ENCODE measurements at places on chromosomes 12 and 14. TPM values are rescaled to one million over a fixed set of nuclear protein-coding genes. Genes with fewer than 3 reads are reported as not detected.

- DNase-seq = no peak
- H3K36me3 ChIP-seq = peaks cover 29% of the 10 kb centered on the region
- H3K27ac ChIP-seq = no peak overlapping the region
- no peaks in the 10 kb centered on the region for H3K27me3 ChIP-seq
Measured at GRCh38 chr12:12157424-12157823, 86.7 kb downstream of the BCL2L14 start.

GRCh38 chr12:75315518-75315917, 14.6 kb downstream of the CAPS2 start:
- H3K4me1 ChIP-seq = no peaks in the 10 kb centered on the region
- no peaks in the 10 kb centered on the region for H3K36me3 ChIP-seq
- no peak overlapping the region for H3K27ac ChIP-seq
- H3K4me3 ChIP-seq = no peak overlapping the region

DNA sequence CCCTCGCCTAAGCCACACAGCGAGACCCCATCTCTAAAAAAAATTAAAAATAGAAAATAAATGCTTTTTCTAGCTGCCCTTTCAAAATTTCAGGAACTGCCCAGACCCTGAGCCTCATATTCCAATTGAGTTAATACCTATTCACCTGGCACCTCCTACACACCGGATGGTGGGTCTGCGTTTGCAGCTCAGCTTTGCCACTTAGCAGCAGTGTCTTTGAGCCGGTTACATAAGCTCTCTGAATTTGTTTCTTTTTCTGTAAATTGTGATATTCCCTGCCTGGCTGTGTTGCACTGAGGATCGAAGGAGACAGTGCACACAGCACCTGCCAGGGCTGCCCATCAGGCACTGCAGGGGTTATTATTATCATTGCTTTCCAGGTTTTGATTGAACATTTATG, 125.6 kb downstream of the EML1 start:
- no peak overlapping the region for H3K4me3 ChIP-seq
- no peak for DNase-seq
- no peaks in the 10 kb centered on the region for H3K36me3 ChIP-seq
- no peaks in the 10 kb centered on the region for H3K4me1 ChIP-seq
- H3K27me3 ChIP-seq = no peaks in the 10 kb centered on the region
- no peak overlapping the region for H3K27ac ChIP-seq

MEG3 gene
- 14.6 TPM for total RNA-seq

- no peaks in the 10 kb centered on the region for H3K27me3 ChIP-seq
- H3K27ac ChIP-seq = no peak overlapping the region
- H3K36me3 ChIP-seq = no peaks in the 10 kb centered on the region
- DNase-seq = no peak
- H3K4me1 ChIP-seq = no peaks in the 10 kb centered on the region
Measured at GRCh38 chr12:20489645-20490044, 121.3 kb downstream of the PDE3A start.

DNA sequence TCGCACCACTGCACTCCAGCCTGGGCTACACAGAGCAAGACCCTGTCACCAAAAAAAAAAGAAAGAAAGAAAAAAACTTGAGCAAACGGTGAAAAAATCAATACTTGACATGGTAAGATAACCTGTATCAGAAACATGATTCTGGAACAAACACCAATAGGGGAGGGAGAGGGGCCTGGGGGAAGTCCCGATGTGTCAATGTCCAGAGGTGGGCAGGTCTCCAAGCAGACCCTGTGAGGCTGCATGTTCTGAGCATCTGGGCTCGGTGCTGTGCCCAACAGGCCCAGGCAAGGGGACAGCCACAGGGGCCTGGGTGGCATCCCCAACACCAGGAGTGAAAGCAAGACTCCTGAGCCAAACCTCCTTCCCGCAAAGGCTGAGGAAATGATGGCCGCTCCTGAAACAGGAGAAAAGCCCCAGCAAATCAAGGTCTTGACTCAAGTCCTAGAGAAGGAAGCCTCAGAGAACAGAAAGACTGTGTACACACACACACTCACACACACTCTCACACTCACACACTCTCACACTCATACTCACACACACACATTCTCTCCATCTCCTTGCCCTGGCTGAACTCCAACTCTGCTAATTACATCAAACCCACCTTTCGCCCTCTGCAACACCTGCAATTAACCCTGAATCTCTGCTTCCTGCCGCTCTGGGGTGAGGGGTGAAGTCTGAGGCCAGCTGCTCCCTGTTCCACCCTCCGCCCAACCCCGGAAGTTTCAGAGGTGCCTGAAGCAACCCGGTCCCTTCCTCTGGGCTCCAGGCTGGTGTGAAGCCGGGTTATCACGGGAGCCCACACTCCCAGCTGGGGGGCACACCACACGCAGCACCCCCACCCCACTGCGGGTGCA, 20.4 kb downstream of the CCDC88C start:
- no peaks in the 10 kb centered on the region for H3K36me3 ChIP-seq
- H3K27me3 ChIP-seq = no peaks in the 10 kb centered on the region
- no peak overlapping the region for H3K4me3 ChIP-seq
- peaks cover 70% of the 10 kb centered on the region for H3K4me1 ChIP-seq
- peak; percentile 79 for DNase-seq

All from upper lobe of left lung (tissue), 6 donors.